ENCODE measurements at places on chromosomes 3 and 15.

- no peak for DNase-seq
Observed at GRCh38 chr3:101936419-101937356, 87.4 kb downstream of the NFKBIZ start.

- DNase-seq, result no peak
Observed at GRCh38 chr3:70832834-70833205, 520.4 kb upstream of the MDFIC2 start.

- no peak for DNase-seq
Observed at GRCh38 chr3:161671141-161671540, 174.5 kb downstream of the OTOL1 start.

- no peak for DNase-seq
Observed at GRCh38 chr3:14458434-14459275, 56.2 kb downstream of the SLC6A6 start.

- no peak for DNase-seq
Observed at GRCh38 chr3:188975600-188976314, 196.0 kb upstream of the TPRG1 start.

DNA sequence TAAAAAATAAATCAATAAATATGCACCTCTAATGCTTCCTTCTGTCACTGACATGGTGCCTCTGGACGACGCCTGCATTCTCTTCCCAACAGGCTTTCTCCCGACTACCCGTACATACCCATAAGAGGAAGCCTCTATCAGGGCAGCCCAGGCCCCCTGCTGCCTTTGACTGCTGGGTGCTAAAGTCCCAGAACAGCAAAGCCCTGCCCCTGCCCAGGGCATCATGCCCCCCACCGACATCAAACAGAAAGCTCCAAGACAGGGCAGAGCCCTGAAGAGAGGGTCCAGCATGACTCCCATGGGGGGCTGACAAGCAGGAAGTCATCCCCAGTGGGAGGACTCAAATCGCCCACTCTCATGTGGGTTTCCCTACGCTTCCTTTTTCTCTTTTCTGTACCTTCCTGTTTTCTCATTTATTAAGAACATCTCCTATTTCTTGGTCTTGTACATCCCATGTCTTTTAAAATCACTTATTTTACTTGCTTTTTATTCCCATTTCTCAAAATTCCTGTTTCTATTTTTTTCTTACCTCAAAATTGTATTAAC, 23.4 kb downstream of the XPC start:
- no peak for DNase-seq

DNA sequence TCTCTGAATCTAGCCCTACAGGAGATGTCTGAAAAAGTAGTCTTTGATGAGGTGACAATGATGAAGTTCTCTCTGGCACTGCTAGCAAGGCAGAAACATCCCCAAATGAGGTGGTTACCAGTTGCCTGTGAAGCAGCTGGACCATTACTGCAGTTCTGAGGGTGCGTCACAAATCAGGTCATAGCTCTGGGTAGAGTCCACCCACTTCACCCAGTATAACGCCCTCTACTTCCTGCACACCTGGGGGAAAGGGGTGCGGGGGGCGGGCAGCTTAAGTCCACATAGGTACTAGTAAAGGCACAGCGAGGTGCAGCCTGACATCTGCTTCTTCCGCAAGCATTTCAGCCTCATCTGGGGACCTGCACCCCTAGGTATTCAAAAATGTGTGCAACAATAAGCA, 13.4 kb upstream of the SATB1 start:
- DNase-seq, result no peak

GRCh38 chr3:123054931-123055330, 11.9 kb upstream of the PDIA5 start:
- DNase-seq, result no peak

DNA sequence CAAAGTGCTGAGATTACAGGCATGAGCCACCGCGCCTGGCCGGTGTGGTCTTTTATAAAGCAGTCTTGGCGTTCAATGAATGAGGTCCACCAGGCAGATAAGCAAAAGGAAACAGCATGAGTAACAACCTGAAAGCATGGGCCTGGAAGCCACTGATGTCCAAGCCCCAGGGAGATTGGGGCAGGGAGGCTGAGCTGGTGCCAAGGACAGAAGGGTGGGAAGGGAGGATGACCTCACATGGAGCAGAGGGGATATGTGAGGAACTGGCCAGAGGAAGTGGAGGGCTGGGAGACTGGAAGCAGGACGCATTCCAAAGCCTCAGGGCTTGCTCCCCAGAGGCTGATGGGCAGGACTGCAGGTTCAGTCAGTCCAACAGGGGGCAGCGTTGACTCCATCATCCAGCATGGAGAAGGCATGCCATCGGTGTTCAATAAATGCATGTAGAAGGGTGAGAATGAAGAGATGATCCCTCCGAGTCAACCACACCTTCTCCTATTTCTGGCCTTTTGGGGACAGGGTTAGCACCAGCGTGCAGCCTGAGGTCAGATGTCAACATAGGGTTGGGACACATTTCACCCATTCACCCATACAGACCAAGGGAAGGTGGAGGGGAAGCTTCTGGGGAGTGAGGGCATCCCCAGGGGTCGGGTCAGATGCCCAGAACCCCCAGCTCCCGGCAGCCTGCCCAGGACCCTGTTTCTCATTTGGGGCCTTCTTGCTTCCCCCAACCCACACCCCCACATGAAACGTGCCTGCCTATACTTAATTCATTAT, 14.8 kb downstream of the MYL3 start:
- no peak for DNase-seq

GRCh38 chr15:29141308-29142128, 128.1 kb downstream of the NSMCE3 start:
- no peak for DNase-seq

GRCh38 chr15:52784799-52785671, 5.1 kb downstream of the ONECUT1 start:
- DNase-seq, result no peak

DNA sequence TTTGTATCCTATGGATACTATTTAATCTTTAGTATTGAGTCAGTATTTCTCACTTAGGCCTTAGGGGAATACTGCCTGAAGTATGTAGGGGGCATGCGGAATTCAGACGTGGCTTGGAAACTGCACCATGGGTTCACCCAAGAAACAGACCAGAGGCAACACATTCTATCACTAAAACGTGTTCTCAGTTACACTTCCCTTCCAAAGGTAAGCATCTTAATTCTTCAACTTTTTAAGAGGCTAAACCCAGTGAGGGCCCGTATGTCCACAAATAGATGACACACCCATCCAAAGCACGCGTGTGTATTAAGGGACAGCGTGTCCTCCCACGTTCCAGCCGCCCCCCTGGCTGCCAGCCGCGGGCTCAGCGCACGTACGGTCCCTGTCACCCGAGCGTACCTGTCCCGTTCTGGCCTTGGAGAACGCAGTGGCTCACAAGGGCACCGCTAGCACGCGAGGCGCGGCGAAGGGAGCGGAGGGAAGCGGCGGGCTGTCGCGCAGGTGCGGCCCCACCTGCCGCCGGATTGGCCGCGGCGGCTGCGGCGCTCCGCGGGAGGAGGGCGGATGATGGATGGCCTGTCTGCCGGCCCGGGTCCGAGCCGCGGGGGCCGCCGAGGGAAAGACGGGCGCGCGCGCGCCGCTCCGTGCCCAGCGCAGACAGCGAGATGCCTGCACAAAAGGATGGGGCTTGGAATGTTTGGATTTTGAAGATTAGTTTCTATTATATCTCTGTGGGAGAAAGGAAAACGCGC, 1003.9 kb upstream of the NR2F2 start:
- DNase-seq, result no peak

GRCh38 chr3:186588632-186589031, 18.1 kb downstream of the DNAJB11 start:
- no peak for DNase-seq

DNA sequence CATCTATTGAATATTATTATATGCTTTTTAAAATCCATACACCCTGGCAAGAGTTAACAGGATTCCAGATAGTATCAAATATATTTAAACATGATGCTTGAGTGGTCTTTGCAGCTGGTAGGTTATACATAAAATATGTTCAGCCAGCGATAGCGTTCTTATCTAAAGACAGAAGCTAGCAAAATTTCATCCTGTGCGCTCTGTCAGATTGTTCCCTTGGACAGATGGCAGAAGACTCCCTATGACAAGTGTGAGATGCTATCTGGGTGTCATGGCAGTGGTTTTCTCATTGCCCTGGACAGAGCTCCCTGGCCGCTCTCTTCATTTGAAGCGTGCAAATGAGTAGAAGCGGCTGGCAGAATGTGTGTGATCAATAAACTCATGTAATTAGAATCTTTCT, 175.2 kb upstream of the SOX14 start:
- no peak for DNase-seq

DNA sequence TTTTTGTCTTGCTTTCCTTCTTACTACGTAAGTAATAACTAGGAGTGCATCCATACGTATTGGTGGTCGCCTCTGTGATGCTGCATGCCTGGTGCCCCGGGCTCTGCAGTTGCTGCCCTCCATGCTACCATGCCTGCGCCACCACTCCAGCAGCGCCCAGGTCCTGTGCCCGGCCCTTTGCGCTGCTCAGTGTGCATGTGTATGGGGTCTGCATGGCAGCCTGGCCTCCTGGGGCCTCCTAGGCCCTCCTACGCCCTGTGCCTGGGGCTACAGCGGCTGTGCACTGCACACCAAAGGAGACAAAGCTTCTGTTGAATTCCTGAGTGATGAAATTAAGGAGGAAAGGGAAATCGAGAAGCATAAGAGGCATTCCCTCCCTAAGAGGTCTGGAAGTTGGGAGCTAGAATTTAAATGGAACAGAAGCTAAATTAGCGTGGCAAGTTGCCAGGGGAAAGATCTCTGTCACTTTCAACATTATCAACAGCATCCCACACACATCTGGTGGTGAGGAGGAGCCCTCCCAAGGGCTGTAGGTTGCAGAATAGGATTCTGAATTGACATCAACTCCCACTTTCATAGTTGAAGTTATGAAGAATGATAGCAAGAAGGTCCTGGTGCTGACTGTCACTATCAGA, 275.0 kb upstream of the CHRM5 start:
- no peak for DNase-seq

- DNase-seq, result no peak
Observed at GRCh38 chr15:101288905-101289513, 6.0 kb downstream of the SNRPA1 start.

GRCh38 chr3:57856675-57857074, 100.6 kb downstream of the SLMAP start:
- no peak for DNase-seq

GRCh38 chr3:135191708-135192107, 396.6 kb downstream of the EPHB1 start:
- no peak for DNase-seq

DNA sequence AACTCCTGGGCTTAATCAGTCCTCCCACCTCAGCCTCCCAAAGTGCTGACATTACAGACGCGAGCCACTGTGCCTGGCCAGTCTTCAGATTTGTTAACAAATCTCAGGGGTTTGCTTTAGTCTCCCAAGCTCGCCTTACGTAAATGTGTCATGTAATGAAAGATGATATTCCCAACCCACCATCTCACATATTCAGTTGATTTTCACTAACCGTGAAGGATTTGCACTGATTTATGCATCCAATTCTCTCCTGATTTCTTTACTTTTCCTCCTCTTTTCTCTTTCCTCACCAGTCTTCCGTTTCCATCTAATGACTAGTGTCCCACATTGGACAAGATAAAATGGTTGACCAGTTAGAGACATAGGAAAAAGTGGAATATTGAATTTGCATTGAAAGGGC, 72.6 kb downstream of the TCF12 start:
- no peak for DNase-seq

DNA sequence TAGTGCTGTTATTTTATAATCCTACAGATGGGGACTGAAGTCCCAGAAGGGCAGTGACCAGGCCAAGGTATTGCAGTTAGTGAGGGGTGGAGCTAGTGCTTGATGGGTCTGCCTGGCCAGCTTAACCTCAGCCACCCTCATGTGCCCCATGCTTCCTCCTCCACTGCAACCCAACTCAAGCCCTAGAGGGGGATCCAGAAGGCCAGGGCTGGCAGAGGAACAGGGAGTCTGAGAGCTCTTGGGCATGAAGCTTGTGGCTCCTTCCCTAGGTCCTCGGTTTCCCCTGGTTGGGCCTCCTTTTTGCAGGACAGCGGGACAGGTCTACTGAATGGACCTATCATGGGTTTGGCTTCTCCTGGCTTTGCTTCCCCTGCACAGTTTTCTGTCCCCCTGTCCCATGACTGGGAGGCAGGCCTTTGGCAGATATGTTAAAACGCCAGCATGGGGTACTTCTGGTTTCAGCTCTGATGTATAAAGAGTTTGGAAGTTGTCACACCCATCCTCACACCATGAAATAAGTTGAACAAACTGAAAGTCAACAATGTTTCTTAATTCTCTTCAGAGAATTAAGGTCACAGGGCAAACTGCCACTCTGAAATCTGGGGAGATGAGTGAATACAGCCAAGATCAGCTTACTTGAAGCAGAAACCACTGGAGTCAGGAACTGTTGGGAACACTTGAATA, 103.3 kb downstream of the SMAD6 start:
- no peak for DNase-seq

GRCh38 chr15:44029940-44030568, 165.0 kb downstream of the FRMD5 start:
- DNase-seq, result no peak

- no peak for DNase-seq
Observed at GRCh38 chr3:14388201-14388600, 14.2 kb upstream of the SLC6A6 start.

DNA sequence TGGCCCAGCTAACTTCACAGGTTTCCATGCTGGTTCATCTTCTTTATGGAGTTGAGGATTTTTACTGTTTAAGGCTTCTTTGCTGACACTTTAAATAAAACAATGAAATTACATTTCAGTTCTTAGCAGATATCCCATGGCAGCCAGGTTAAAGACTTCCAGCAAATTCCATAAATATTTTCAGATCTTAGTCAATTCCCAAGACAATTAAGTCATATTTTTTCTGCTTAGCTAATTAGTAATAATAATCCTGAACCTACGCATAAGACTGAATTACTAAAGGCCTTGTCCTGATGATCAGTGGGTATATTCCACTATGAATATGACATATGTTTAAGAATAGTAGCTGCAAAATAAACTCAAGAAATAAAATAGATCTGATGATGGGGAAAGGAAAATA, 83.3 kb downstream of the NR2E3 start:
- no peak for DNase-seq

DNA sequence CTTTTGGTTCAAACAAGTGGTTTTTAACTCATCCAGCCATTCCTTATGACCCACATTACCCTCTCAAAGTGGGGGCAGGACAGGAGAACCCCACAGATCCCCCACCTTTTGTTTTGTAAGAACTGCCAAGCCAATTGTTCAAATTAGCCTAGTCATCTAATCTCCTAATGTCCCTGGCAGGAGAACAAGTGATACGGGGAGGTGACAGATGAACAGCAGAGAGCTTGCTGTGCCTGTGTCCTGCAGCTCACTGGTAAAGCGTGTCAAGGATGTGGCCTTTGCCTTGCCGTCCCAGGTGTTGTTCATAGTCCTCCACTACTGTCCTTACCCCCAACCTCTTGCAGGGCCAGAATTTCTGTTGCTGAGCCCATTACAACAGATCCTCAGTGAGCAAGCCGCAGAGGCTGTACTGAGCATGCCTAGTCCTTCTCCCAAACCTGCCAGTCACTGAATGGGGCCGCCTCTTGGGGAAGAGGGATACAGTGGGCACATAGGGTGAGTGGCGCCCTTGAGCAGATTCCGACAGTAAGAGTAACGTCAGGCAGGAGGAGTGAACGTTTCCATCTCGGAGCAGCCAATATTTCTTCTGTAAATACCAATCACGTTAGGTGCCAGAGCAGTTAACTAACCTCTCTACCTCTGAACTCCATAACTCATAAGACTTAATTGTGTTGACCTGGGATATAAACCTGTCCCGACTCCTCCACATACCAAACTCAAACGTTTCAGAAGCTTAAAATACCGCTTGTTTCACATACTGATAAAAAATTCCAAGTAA, 87.4 kb downstream of the ITPR1 start:
- DNase-seq, result no peak

All from activated naive CD4-positive, alpha-beta T cell (primary cell).